ENCODE measurements at places on chromosomes 1 and 21.

DNA sequence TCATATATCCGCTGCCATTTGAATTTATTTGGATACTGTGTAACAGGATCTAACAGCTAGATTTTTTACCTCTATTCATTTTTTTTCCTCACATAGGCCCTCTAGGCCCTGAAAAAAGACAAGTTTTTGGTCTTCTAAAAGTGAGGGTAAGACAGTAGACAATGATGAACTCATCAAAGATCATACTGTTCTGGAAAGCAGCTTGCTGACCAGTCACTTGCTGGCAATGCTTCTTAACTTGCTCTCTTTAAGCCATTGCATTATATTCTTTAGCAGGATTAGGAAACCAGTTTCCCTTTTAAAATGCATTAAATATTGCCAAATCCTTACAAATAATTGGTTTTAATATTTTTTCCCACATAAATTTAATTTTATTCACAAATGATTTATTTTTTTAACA, 65.5 kb downstream of the SYT14 start:
- no peak for DNase-seq

GRCh38 chr21:31360717-31361116, 16.7 kb upstream of the TIAM1 start:
- no peak for DNase-seq

- DNase-seq = no peak
Measured at GRCh38 chr1:238778113-238778512, 608.3 kb upstream of the CHRM3 start.

GRCh38 chr1:167457936-167458584, 60.3 kb downstream of the CD247 start:
- DNase-seq = no peak

- no peak for DNase-seq
Measured at GRCh38 chr1:211713231-211713630, 37.8 kb upstream of the NEK2 start.

GRCh38 chr1:157691285-157691920, 9.2 kb downstream of the FCRL3 start:
- no peak for DNase-seq

- DNase-seq = no peak
Measured at GRCh38 chr1:192786576-192786975, 22.3 kb upstream of the RGS2 start.

GRCh38 chr1:54359393-54360162, 46.6 kb downstream of the SSBP3 start:
- DNase-seq = no peak

GRCh38 chr1:67839826-67840225, 6.6 kb upstream of the GNG12 start:
- DNase-seq = no peak

DNA sequence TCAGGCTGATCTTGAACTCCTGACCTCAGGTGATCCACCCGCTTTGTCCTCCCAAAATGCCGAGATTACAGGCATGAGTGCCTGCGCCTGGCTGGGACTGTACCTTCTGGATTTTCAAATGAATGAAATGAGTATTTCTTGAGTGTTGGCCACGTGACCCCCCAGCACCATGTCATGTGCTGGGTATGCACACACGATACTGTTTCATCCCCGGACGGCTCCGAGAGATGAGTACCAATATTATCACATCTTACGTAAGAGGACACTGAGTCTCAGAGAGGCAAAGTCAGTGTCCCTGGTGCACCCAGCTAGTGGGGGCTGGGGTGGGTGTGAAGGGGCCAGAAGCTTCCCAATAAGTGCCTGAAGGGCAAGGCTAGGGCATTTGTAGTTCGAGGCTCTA, 780 bp upstream of the CROCC start:
- no peak for DNase-seq

DNA sequence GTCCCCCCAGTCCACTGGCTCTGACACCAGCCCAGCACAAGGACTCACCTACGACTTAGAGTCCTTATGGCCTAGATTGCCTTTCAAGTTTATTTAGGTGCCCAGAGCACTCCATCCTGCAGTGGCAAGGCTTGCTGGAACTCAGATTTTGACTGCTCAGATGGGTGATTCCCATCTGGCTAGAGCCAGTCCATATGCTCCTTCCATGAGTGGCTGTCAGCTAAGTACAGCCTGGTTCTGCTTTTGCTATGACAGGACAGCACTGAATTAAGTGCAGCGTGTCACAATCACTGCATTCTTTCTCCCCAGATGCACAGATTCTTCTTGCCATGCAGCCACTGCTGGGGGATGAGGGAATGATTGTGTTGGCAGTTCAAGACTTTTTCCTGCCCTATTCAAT, 43.8 kb downstream of the GPR52 start:
- DNase-seq = no peak

GRCh38 chr1:97680470-97680869, 240.4 kb downstream of the DPYD start:
- DNase-seq = no peak

- no peak for DNase-seq
Measured at GRCh38 chr1:224087286-224087794, 26.6 kb upstream of the FBXO28 start.

GRCh38 chr1:193264313-193265065, 78.1 kb upstream of the B3GALT2 start:
- DNase-seq = no peak

DNA sequence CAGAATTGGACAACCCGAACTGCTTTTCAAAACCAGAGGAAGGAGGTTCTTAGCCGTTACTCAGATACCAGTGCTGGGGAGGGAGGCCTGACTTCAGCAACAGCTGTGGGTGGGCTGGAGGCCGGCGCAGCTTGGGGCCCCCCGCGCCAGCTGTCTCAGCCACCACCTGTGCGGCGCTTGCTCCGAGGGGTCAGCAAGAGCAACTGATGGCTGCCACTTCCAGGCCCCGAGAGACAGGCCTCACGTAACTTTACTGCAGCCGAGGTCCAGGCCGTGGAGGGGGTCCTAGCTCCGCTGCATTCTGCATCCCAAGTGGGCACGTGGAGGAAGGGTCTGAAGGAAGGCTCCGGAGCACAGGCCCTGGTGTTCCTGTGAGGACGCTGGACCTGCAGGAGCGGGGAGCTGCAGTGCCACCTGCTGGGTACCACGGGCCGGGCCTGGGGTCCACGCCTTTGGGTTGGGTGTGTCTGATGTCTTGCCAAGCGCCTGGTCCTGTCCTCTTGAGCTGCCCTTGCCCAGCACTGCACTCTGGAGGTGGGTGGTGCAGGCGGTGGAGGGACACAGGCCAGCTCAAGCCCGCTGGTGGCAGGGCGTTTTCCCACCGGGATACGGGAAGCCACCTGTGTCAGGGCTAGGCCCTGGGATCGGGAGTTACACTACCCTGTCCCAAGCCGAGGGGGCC, 9.8 kb downstream of the THAP3 start:
- DNase-seq = no peak

DNA sequence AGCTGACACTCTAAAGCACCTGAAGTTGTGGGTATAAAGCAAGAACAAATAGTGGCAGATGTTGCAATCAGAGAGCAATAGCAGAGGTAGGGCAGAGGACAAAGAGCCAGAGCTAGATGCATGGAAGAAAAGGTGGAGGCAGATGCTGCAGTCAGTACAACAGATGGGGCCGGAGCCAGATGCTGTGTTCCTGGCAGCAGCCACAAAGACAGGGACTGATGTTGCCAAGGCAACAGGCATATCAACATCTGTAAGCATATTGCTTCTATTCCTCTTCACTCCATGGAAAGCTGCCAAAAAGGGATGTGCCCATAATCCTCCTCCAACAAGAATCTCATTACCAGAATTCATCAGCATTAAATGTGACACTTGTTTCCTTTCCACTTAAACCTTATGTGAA, 108.0 kb downstream of the TNNI3K start:
- peak; percentile 89 for DNase-seq

DNA sequence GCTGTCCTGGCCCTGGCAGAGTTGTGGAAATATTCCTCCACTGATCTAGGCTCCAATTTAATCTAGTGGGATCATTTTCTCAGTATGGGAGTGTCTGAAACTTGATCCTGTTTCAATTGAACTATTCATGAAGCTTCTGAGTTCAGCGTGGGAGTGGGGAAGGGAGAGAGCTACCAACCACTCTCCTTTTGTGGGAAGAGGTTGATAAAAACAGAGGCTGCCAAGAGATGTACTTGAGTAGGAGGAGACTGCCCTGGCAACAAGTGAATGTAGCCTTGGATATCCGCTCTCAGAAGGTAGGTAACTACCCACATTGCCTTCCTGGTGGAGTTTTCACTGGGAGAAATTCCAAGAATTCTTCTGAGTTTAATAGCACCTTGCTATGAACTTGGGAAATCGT, at the start of gene CTXND2:
Gene CTXND2 (plus strand): TSS at position 119 of the 400 bp plus-strand sequence. CDS start 25,179 bp downstream, outside the sequence.
- no peak for DNase-seq

GRCh38 chr1:193260056-193260745, 73.8 kb upstream of the B3GALT2 start:
- no peak for DNase-seq

- no peak for DNase-seq
Measured at GRCh38 chr1:180042988-180043622, 88.5 kb downstream of the CEP350 start.

GRCh38 chr1:209927466-209927865, 10.6 kb upstream of the SYT14 start:
- DNase-seq = no peak

GRCh38 chr1:198167436-198167934, 10.7 kb downstream of the NEK7 start:
- DNase-seq = no peak

DNA sequence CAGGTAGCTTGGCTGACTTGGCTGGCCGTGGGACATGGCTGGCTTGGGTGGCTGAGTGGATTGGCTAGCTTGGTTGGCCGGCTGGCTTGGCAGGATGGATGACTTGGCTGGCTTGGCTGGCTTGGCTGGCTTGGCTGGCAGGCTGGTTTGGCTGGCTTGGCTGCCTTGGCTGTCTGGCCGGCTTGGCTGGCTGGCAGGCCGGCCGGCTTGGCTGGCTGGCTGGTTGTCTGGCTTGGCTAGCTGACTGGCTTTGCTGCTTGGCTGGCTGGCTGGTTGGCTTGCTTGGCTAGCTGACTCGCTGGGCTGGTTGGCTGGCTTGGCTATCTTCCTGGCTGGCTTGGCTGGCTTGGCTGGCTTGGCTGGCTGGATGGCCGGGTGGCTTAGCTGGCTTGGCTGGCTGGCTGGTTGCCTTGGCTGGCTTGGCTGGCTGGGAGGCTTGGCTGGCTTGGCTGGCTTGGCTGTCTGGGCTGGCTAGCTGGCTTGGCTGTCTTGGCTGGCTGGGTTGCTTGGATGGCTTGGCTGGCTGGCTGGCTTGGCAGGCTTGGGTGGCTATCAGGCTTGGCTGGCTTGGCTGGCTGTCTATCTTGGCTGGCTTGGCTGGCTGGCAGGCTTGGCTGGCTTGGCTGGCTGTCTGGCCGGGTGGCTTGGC, 129.7 kb upstream of the FAM72C start:
- DNase-seq = no peak

DNA sequence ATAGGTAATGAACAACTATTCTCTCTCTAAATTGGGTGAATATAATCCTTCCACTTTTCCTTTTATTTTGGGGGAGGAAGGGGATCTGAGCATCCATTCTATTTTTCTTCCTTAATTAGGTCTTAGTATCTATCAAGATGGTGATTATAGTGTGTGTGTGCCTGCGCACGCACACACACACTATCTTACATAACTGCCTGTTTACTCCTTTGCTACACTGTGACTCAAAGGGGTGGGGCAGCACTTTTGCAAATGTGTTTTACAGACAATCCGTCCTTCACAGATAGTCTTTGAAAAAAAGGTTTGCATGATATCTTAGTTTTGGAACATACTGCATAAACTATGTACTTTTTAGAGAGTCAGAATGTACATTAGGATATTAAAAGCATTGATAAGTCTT, 191.5 kb downstream of the SDCCAG8 start:
- DNase-seq = no peak

DNA sequence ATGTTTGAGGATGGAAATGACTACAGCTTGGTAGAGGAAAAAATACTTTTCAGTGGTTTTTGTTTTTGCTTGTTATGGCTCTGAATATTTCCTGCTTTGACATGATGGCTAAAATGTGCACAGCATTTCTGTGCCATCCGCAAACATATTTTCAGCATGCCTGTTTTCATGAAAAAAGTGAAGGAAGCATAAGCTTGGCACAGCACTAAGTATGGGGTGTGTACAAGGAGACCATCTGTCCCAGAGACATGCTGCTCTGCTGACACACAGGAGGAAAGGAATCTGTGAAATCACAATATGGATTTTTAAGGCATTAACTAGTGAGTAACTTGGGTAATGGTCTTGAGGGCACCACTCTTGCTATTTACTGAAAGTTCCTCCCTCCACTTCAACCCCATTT, 595.5 kb downstream of the RWDD3 start:
- no peak for DNase-seq

- no peak for DNase-seq
Measured at GRCh38 chr1:197916500-197916983, 630 bp upstream of the LHX9 start.

DNA sequence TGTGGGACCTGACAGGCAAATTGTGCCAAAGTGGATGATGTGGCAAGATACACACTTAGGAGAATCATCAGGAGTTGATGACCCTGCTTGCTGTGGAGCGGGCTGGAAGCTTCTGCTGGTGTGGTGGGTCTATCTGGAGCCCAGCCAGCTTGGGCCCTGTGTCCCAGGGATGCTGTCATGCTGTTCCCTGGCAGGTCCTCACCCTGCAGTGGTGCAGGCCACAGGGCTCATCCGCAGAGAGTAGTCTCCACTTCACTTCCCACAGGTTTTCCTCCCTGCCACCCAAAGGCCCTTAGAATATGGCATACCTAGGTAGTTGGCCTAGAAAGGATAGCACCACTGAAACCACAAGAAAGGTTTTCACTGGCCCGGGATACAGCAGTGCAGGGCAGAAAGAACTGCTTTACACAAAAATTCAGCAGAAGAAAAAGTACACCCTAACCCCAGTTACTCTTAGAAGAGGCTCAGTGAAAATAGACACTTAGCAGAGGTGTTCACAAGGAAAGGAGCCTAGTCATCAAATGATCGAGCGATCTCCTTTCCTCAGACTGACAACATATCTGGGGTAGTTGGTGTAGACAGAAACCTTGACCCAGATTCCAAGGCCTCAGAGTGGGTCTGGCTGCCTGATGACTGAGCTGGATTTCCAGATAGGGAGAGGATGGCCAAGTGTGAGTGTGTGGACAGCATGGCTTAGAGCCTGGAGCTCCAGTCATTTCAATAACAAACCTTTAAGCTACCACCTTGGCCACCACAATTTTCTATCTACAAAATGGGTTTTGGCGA, 1.3 kb upstream of the C1orf226 start:
- DNase-seq = no peak

DNA sequence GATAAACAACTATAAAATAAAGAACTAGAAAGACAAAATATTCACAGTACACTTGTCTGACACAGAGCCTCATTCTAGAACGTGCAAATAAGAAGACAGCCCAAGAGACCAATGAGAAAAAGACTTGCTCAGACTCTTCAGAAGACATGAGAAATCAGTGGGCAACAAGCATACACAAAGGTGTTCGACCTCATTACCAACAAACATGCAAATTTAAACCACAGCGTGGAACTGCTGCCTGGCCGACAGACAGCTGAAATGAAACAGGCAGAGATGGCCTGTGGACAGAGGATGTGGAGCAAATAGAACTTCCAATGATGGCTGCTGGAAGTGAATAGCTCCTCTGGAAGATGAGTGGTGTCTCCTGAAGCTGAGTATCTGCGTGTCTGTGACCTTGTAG, 22.4 kb upstream of the COL6A1 start:
- no peak for DNase-seq

GRCh38 chr1:8821084-8821483, 3.6 kb upstream of the RERE start:
- no peak for DNase-seq

GRCh38 chr1:103109311-103109920, 1.1 kb upstream of the COL11A1 start:
- DNase-seq = no peak

GRCh38 chr1:119038363-119038762, 50.2 kb upstream of the TBX15 start:
- no peak for DNase-seq

GRCh38 chr1:187241971-187242370, 413.2 kb downstream of the PLA2G4A start:
- DNase-seq = no peak
